GM18507 (cell line): ENCODE measurements at places on chromosomes 16 and 17.

- DNase-seq: no peak
Measured at GRCh38 chr16:79021991-79022630, 578.4 kb downstream of the MAF start.

DNA sequence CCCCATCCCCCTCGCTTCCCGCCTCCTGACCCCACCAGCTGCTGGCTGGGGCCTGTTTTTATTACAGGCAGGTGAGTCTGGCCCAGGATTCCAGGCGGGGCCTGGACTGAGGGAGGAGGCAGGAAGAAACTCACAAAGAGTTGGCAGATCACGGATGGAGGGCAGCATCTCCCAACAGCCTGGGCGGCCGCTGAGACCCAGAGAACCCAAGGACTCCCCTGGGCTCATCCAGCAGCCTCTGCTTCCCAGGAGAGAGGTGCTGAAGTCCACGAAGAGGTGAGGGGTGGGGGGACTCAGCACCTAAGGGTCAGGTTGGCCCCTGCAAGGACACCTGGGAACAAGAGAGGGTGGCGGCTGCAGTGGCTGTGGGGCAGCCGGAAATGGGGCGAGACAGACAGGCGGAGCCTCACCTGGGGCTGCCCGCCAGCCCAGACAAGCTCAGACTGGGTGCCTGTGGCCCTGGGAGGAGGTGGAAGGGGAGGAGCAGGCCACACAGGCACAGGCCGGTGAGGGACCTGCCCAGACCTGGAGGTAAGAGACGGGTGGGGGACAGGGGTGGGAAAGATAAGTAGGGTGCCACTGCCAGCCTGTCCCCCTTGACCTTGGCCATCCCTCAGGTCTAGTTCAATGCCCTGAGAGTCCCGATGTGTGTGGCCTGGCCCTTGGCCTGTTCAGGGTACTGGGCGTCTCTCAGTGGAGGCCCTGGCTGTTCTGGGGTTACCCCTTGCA, 8.7 kb upstream of the ADGRG1 start:
- DNase-seq: no peak

DNA sequence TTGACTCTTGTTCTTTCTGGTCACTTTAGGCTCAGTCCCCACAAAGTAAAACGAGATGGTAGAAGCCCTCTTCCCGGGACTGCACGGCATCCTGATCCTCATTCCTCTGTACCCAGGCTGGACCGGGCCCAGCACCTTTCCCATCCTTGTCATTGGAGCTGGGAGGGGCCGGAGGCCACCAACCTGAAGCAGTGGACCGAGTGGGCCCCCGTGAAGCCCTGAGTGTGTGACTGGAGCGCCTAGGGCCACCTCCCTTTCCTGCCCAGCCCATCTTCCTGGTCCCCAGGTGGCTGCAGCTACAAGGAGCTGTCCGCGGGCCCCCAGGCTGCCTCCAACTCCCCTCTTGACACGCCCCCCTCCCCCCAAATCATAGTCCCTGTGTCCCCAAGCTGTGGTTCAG, 17.1 kb upstream of the CD300A start:
- no peak for DNase-seq

DNA sequence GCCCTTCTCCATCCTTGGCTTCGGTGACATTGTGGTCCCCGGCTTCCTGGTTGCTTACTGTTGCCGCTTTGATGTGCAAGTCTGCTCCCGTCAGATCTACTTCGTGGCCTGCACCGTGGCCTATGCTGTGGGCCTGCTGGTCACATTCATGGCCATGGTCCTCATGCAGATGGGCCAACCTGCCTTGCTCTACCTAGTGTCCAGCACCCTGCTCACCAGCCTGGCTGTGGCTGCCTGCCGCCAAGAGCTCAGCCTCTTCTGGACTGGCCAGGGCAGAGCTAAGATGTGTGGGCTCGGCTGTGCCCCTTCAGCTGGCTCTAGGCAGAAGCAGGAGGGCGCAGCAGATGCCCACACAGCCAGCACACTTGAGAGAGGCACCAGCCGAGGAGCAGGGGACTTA, 1.5 kb downstream of the SPPL2C start:
- no peak for DNase-seq

- no peak for DNase-seq
Measured at GRCh38 chr17:27793168-27793905, 7.0 kb downstream of the NOS2 start.

DNA sequence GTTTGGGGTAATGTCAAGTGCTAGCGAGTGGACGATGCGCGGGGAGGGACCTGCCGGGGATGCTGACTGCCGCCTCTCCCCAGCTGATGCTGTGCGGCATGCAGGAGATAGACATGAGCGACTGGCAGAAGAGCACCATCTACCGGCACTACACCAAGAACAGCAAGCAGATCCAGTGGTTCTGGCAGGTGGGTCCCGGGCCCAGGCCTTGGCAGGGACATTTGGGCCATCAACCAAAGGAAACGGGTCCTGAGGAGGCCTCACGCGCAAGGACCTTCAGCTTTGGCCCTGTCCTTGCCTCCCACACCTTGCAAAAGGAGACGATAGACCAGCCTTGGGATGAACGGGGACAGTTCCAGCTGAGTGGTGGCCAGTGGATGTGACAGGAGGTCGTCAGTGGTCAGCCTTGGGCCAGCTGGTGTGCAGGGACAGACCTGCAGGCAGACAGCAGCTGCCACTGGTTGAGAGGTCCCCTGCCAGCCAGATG, 13.6 kb upstream of the CLEC18A start:
- no peak for DNase-seq
